ENCODE measurements at places on chromosomes 5 and 9.

- peak; percentile 57 for DNase-seq
Observed at GRCh38 chr9:113274474-113275156, 757 bp downstream of the CDC26 start.

DNA sequence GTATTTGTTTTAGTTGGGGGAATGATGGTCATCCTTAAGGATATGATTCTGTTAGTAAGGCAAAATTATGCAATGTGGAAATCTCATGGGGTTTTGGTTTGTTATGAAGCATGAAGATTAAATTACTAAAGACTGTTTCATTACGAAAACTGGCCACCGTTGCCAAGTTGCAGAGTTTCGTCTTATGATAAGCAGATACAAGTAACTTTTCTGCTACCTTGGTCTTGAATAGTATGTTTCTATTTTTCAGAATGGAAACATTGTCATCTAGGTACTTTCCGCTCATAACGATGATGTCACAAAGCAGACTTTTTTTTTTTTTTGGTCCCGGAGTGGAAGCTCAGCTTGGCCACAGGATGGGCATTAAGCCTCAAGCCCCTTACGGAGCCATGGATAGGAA, 4.2 kb downstream of the CCNI2 start:
- DNase-seq: peak; percentile 65

DNA sequence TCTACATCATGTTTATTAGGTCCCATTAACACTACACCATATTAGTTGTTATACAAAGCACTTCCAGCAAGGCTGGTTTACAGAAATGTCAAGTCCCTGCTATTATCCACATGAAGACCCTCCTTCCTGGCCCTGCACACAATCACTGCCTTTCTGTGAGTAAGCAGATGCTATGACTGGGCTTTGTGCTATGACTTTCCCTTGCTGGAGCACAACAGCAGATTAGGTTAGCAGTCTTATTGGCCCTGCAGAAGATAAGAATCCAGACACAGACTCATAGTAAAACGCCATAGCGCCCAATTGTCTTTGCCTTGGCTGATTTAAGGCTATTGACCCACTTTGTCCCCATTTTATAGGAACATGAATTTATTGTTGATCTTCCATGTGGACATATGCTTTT, 228.9 kb upstream of the ACTBL2 start:
- DNase-seq: no peak

DNA sequence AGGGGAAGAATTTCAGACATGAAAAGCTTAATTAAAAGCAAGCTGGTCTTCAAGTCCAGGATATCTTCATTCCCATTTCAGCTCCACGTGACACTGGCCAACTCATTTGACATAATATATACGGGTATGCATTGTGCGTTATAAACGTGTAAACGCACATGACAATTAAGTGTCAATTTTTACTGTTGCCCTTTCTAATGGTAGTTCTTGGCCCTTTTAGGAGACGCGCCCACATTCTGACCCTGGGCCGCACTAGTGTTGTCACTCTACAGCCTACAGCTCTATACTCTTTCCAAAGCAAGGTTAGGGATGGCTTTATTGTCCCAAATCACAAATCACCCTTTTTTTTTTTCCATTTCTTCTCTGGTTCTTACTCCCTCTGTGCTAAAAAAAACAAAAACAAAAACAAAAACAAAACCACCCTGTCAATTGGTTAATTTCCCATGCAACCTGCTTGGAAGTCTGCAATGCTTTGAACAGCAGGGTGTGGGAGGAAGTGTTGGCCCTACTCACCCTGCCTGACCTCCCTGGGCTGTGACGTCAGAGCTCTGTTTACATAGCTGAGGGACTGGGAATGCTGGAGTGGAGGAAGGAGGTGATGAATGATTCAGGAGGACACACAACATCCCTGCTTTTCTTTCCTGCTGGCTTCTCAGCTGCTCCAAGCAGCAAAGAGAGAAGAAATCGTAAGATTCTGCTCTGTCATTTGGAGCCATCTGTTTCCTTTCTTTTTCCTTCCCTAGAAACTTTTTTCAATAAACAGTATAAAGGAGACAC, 19.3 kb downstream of the RFK start:
- DNase-seq: peak; percentile 91

DNA sequence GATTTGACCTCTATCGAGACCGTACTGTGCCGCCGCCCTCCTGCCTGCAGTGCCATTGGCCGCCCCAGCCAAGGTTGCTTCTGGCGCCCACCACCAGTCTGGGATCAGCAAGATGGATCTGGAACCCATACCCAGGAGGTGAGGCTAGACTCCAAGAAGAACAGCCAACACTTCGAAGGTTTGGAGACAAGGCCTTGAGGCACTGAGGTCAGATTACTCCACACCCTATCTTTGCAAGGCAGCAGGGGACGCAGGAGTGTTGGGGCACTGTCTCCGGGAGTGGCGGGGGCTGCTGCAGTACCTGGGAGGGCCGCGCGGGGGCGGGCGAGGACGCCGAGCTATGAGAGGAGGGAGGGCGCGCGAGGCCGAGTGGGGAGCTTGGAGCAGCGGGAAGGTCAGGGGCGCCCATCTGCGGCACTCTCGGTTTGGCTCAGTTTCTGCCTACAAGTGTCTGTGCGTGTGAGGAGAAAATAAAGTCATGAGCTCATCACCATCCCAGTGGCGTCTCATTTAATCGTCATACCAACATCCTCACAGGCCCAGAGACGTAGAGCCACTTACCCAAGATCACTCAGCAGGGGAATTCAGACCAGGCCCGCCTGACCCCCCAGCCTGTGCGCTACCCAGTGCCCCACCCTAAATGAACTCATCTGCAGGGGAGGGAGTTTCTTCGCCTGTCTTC, 20.5 kb upstream of the PSD2 start:
- DNase-seq: peak; percentile 61

DNA sequence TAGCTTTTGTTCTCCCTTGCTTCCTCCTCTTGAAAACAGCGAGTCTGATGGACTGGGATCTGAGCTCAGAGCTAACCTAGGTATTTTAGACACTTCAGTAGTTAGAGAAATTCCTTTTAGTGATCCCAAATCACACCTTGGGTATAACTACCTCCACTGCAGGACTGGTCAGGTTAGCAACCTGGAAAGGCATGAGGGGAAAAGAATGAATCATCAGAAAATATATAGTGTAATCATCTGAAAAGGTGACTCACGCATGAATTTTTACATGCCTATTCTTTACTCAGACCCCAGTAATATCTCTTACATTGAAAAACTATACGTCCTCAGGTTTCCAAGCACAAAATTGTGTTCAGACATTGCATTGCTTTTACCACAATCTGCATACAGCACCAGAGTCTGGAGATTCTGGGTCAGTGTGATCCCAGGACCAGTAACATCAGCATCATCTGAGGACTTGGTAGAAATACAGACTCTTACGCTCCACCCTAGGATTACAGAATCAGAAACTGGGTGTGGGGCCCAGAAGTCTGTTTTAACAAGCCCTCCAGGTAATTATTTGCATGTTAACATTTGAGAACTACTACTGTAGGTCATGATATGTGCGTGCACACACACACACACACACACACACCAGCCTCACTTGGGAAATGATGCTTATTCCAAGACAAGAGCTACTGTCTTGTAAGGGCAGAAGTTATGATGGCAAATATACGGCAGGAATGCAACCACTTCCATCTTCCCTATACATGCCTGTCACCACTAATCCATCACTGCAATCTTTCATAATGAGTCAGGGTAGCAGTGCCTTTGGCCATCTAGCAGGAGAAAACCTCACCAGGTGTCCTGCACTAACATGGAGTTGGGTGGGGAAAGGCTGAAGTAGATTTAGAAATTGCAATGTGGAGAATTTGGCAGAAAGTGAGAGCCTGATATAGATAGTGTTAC, 271.6 kb upstream of the MAP3K1 start:
- peak; percentile 94 for DNase-seq

- no peak for DNase-seq
Observed at GRCh38 chr9:126612813-126613641, 701 bp upstream of the LMX1B start.

DNA sequence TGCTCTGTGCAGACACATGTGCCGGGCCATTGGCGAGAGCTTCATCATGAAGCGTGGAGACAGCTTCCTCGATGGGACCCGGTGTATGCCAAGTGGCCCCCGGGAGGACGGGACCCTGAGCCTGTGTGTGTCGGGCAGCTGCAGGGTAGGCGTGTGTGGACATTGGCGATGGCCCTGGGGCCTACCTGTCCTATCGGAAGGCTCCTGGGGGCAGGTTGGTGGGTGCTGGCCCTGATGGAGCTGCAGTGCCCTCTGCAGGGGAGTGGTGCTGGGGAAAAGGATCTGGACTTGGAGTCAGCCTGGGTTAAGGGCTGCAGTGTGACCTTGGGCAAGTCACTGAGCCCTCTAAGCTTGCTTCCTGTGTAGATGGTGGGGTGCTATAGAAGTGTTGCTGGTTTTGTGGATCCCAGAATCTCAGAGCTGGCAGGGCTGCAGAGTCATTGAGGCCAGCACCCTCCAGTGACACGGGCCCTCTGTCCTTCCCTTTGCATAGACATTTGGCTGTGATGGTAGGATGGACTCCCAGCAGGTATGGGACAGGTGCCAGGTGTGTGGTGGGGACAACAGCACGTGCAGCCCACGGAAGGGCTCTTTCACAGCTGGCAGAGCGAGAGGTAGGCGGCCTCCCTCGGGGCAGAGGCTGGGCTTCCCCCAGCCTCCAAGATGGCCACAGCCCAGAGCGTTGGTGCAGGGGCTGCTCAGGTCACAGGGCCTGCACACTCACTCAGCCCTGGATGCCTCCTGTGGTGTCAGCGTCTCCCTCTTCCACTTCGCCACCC, 15.8 kb downstream of the ADAMTS13 start:
- no peak for DNase-seq

GRCh38 chr5:72163349-72163983, 56.2 kb downstream of the MAP1B start:
- no peak for DNase-seq

Data from fibroblast of skin of abdomen (primary cell).